ENCODE measurements at places on chromosomes 16 and 17. TPM values are rescaled to one million over a fixed set of nuclear protein-coding genes. Genes with fewer than 3 reads are reported as not detected.

GRCh38 chr17:34220752-34221395 lies 34.2 kb upstream of the CCL2 start:
- no peak for DNase-seq

Gene MYO1D
- total RNA-seq: 6.8 TPM

DNA sequence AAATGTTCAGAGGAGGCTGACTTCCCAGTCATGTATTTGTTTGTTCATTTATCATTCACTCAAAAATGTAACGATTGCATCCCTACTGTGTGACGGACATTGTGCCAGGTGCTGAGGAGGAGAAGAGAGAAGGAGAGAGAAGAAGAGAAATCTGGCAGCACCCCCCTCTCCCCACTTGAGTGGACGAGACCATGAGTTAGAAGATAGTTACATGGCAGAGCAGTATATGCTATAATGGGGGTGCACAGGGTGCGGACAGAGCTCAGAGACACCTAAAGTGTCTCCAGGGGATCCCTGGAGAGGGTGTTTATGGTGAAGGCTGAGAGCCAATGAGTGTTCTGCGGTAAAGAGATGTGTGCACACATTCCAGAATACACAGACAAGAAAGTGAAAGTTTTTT lies 6.6 kb upstream of the JPH3 start:
- DNase-seq: no peak

Gene DPEP2
- total RNA-seq: 22.5 TPM

DNA sequence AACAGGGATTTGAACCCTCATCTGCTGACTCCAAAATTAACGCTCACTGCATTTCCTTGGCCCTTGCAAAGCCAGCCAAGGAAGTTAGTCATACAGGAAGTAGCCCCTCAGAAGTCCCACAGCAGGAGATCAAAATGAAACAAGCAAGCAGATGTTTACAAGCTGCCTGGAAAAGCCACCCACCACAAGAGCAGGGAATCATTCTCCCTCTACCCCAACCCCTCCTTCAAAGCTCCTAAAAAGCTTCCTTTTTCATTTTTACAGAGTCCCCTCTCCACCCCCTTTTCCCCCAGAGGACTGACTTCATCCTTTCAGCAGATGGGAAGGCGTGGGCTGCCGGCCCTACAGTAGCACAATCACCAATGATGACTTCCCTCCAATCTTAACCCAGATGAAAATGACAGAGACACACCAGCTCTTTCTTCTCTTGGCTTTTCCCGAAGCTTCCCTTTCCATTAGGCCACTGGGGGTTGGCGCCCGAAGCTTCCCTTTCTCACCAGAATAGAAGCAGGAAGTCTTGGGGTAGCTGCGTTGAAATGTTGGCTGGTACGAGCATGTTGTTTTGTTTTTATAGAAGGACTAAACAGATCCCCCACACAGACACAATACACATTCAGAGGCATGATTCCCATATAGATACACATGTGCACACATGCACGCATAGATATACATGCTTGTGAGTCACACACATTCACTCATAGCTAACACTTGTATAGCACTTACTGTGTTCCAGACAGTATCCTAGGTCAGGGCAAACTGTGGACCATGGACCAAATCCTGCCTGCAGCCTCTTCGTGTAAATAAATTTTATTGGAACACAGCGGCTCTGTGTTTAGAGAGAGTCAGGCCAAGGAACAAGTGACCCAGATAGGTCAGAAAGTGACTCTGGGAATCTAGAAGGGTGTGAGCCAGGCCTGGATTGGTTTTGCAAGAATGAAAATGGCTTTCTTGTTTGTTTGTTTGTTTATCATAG lies 17.4 kb downstream of the ITPRIPL2 start:
- no peak for DNase-seq

Gene TBC1D3I
- 0.41 TPM for total RNA-seq

Gene TRIM25
- 30.8 TPM for total RNA-seq

DNA sequence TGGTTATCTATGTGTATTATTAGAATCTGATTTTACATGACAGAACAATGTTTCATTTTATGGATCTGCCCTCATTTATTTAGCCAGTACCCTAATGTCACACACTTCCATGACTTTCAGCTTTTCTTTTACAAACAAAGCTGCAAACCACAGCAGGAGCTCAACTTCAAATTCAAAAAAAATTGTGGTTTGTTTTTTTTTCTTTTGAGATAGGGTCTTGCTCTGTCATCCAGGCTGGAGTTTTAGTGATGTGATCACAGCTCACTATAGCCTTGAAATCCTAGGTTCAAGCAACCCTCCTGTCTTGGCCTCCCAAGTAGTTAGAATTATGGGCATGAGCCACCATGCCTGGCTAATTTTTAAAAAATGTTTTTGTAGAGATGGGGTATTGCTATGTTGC lies 8.2 kb upstream of the MPRIP start:
- no peak for DNase-seq

DNA sequence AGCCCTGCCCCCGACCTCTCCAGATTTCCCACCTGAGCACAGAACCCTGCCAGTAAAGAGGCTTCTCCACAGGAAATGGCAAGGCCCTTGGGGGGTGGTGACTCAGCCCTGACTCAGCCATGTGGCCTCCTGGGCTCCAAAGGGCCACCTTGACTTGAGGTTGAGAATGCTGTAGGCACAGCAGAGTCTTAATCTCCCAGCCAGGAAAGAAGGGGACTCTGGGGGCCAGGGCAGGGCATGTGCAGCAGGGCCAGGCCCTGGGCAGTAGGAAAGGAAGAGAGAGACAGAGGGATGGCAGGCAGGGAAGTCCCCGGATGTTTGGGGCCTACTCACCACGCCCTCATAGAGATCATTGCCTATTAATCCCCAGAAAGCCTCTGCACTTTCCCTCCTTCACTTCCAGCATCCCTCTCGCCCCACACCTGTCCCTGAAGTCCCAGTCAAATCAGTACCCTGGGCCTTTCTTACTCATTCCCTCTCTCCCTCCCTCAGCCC lies 4.8 kb upstream of the ITGA3 start:
- no peak for DNase-seq

Gene AANAT
- total RNA-seq: not detected

Gene KRT32
- total RNA-seq: not detected

Gene SEC14L1
- 118 TPM for total RNA-seq

Gene JPH3
- not detected for total RNA-seq

DNA sequence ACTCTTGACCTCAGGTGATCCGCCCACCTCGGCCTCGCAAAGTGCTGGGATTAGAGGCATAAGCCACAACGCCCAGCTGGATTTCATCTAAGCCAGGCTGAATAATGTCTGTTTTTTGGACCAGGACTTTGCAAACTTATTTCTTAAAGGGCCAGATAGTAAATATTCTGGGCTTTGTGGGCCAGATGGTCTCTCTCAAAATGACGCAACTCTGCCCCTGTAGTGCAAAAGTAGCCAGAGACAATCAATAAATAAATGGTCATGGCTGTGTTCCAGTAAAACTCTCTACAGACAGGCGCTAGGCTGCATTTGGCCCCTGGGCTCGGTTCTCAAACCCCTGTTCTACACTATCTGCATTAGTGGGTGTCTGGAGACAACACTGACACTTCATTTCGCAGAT lies 121.9 kb upstream of the CDH13 start:
- no peak for DNase-seq

DNA sequence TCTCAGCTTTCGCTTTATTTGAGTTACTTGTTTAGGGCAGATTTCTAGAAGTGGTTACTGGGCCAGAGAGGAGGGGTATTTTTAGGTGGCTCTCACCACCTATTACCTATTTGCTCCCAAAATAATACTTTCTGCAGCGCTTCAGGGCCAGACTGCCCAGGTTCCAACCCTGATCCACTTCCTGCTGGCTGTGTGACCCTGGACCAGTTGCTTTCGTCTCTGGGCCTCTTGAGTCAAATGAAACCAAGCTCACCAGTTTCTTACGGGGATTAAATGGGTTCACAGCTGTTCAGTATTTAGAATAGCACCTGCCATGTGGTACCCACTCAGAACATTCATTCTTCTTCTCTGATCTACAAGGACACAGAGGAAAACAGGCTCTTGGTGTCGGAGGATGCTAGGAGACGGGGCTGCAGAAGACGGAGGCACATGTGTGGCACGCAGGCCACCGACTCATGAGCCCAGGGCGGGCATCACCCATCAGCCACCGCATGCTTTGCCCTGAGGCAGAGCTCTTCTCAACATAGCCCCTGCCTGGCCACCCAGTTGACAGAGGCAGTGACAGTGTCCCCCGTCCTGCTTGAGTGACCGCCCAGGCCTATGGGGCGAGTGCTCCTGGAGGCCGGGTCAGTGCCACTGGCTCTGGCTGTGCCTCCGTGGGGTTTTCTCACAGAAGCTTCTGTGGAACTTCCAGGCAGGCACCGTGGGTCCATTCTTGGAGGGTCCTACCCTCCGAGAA lies 149.0 kb upstream of the PLCG2 start:
- no peak for DNase-seq

DNA sequence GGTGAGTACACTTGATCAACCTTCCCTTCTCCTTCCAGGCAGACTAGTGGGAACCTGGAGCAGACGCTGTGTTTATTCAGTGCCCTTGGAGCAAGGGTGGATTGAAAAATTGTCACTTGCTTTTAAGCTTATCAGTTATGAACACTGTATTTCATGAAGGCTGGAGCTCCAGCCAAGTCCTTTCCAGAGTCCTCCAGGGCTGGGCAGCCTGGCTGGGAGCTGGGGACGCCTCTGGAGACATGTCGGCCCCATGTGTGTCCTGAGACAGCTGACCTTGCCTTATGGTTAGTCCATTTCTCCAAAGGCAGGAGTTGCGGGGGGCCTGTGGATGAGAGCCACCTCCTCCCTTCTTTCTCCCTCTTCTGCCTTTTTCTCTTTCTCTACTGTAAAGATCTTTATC lies 67.0 kb downstream of the RAP1GAP2 start:
- no peak for DNase-seq

Gene TMEM235
- total RNA-seq: not detected

DNA sequence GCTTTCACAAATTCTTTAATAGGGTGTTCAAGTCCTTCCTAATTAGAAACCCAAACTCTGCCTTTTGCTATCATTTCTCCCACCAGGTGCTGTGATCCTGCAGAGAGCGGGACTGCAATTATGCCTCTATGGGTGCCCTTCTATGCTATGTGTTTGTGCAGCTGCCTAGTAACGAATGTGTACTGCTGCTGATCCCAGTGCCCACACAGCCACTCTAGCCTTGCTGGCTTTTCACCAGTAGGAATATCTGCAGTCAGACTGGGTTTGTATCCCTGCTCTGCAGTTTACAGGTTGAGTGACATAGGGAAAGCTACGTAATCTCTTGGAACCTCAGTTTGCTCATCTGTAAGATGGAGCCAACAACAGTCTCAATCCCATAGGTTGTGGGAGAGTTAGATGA lies 179.6 kb upstream of the IRX3 start:
- DNase-seq: no peak

DNA sequence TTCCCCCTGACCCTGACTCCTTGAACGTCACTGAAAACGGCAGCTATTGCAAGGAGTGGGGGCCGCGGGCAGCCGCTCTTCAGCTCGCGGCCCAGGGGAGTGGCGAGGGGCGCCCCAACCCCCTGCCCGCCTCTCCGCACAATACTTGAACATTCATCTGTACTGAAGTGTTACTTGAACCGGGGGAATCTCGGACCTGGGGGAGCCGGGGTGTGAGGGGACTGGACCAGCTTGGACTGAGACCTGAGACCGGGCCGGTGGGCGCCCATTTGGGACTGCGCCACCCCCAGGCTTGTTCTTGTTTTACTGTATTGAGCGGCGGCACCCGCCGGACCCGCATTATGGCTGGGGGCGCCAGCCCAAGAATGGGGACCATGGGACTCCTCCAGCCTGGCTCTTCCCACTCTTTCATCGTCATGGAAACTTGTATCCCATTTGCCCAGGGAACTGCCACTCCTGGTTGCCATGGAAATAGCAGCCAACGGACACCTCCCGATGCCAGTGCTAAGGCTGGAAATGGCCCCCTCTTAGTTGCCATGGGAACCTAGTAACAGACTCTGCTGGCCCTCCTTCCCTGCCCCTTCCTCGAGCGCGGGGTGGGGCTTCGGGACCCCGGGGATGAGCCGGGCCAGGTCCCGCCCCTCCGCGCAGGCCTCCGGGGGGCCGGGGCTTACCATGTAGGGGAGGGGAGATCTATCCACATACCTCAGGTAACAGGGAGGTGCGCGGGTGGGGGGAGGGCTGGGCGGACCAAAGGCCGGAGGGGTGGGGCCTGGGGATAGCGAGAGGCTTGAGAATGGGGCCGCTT lies 805 bp upstream of the ORAI3 start:
- DNase-seq: peak; percentile 33

Gene TPPP3
- total RNA-seq: not detected

Gene KRTAP4-4
- not detected for total RNA-seq

GRCh38 chr16:14371778-14372431 lies 258.2 kb downstream of the PARN start:
- DNase-seq: no peak

Gene PDILT
- total RNA-seq: not detected

GRCh38 chr16:2822496-2822895 lies 5.5 kb downstream of the PRSS21 start:
- DNase-seq: no peak

DNA sequence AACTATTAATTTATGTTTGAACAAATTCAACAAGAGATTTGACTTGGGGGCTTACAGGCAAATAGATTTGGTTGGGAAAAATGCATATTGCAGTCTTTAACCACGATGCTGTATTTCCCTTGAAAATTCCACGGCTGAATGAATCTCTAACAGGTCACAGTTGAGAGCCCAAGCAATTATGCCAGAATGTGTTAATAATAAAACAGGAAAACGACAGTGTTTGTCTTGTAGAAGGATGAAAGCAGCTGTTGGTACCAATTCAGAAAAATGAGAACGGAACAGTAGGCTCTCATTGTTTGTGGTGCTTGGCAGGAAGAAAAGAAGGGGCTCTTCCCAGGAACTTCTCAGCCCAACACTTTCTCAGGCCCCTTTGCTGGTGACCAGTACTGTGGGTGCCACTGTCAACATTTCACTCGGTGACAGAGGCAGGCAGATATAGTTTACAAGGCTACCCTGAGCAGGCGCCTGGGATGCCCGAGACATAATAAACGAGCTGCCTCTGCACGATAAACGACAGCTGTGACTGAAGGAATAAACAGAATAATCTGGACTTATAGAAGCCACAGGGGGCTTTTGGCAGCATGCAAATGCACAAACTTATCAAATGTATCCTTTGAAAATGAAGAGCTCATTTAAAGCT lies 387.1 kb downstream of the HS3ST4 start:
- DNase-seq: no peak

Gene EVI2A
- 43.3 TPM for total RNA-seq

DNA sequence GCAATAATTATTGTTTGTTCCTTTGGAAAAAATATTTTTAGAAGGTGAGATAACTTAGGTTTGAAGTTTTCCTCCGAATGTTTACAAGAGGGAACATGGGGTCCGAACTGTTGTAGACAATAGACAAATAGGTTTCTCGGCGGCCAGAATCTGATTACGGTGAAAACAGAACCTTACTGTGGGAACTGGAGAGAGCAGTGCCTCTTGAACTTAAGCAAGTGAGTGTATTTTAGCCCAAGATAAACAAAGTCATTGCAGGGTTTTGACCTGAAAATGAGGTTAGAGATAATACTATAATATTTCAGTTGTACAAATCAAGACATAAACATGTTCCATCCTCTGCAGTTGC lies 134.7 kb downstream of the ABCA8 start:
- no peak for DNase-seq

DNA sequence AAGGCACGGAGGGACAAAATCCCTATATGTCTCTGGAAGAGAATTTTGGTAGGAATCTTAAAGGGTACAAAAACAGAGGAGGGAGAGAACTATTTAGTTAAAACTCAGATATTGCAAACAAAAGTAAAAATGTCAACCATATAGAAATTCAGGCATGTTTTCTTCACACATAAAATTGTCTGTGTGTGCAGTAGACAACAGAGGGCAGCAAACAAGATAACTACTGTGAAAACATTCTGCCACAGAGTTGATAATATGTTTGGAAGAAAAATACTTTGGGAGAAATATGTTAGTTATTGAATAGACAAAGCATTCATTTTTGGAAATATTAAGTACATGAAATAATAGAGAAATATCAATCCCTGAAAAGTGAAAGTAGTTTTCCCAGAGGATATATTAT lies 56.2 kb downstream of the SNX11 start:
- DNase-seq: no peak

Gene ENPP7
- not detected for total RNA-seq

Data from CD8-positive, alpha-beta T cell (primary cell).